ENCODE measurements at places on chromosomes 16 and 17. TPM values are rescaled to one million over a fixed set of nuclear protein-coding genes. Genes with fewer than 3 reads are reported as not detected.

Gene OR3A2
- not detected for total RNA-seq

Gene TEKT1
- total RNA-seq = 2.4 TPM

Gene TMEM11
- 17.7 TPM for total RNA-seq

Gene ACSM5
- total RNA-seq = not detected

Gene TNS4
- total RNA-seq = not detected

Gene DPEP3
- total RNA-seq = 0.14 TPM

Gene CORO1A
- total RNA-seq = 30.5 TPM

DNA sequence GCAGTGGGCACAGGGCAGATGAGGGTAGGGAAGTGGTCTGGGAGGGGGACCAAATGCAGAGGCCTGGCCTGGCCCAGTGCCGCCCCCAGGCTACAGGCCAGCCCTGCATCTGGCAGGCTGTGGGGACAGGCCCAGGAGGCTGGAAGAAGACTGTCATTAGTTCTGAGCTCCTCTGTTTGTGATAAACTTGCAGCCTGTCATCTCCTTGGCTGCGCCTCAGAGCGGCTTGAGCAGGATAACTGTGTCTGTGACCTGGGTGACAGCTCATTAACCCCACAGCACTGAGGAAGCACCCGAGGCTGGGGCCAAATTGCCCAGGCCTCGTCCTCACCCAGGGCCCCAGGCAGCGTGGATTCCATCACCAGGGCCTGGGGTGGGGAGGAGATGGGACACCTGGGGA is 23.9 kb downstream of the ABCC3 start:
- no peak for DNase-seq

DNA sequence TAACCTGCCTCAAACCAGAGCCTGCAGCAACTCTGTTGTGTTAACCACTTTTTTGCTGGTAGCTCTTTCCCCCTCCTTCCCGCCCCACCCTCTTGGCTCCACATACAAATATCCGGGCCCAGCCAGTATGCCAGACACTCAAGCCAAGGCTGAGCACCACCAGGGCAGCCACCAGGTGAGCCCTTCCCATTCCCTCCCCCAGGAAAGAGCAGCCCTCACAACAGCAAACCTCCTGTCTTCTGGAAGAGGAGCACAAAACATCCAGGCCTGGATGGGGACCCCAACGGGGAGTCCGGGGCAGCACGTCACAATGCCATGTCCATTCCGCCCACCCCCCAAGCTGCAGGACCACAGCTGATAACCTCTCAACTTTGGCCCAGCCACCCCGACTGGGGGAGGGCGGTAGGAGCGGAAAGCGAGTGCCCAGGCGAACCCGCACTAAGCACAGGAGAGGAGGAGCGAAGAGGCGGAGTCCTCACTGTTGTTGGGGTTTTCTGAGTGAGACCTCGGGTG is 757 bp downstream of the ORMDL3 start:
- peak; percentile 53 for DNase-seq

GRCh38 chr16:66651474-66651765 is 45.1 kb downstream of the CMTM4 start:
- DNase-seq = no peak

DNA sequence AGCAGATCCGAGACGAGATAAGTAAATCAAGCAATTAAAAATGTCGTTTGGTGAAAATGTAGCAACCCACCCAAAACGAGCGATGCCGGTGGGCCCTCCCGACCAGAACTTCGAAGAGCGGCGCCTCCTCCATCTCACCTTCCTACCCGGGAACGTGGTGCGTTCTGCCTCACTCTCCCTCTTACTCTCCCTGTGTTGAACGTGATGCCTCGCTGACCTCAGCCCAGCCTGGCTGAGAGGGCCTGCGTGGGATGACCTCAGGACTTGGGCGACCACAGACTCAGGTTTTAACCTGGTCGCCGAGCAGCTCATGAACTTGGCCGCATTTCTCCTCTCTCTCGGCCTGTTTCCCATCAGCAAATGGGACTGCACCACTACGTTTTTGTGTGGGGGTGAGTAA is 69.7 kb upstream of the RPL38 start:
- no peak for DNase-seq

DNA sequence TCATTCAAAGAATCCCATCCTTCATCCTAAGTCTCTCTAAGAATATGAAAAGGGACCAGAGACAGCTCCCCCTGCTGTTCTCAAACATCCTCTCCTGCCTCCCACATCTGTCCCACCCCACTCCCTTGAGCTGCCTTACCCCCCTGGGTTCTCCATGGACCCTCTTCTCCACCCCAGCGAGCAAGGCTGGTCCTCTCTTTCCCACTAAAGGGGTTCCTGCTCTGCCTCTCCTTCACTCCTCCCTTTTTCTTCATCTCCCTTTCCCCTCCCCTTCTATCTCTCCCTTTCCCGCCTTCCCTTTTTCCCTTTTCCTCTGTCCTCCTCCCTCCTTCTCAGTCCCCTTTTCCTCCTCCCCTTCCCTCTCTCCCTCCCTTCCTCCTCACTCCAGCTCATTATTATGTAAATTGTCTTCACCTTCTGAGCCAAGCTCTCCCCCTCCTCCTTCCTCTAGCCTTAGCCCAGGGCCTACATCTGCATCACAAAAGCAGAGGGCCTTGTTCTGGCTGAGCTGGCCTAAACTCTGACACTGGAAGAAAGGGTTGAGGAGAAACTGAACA is 90.0 kb downstream of the GNAO1 start:
- DNase-seq = no peak

DNA sequence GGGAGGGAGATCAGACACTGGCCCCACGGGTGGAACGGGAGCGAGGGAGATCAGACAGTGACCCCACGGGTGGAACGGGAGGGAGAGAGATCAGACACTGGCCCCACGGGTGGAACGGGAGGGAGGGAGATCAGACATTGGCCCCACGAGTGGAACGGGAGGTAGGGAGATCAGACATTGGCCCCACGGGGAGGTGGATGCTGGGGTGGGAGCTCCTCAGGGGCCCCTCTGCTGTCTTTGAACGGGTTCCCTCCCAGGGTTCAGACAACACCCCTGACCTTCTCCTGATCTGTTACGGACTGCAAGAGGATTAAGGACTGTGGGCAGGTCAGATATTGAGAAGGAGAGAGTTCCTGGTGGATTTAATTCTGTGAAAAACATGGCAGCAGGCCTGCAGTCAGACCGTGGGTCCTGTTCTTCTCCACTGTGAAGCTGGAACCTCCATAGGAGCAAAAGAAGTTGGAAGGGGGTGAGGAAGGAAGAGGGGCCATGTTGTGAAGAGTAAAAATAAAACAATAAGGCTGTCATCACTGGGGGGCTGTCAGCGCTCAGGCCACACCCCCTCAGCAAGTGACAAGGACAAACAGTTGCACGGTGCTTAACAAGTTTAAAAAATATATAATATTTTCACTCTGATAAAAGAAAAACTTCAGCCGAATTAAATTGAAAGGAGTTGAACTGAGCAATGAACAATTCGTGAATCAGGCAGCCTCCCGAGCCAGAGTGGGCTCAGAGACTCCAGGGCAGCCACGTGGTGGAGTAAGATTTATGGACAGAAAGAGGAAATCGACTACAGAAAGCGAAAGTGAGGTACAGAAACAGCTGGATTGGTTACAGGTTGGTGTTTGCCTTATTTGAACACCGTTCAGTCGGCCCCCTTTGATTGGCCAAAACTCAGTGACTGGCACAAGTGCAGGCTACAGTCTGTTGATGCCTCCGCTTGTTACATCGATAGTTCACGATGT is 348.7 kb upstream of the TNRC6C start:
- DNase-seq = peak; percentile 68

DNA sequence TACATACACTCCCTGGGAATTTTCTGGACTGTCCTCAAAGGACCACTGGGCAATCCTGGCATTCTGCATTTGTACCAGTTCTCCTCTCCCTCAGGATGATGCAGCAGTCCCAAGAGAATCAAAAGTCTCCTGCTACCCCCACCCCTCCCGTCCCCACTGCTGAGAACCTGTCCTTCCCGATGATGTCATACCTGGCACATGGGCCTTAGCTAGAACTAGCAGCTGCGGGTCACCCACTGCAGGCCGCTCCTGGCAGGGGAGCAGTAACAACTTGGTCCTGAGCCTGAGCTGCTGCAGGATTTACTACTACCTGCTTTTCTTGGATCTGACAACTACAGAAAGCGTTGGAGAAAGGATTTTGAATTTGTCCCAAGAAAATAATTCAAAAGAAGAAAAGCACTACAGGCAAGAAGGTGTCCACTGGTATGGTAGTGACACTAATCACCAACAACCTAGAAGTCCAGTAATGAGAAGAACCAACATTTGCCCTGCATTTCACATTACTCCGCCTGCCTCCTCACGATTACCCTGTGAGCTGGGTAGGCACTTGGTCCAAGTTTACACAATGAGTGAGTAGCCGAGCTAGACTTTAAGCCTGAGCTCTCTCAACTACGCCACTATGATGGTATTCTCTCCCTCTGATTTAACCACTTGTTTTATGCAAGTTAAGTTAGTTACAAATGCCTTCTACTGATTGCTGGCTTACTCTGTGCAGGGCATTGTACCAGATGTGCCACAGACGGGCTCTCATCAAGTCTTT is 55.3 kb upstream of the ETV4 start:
- DNase-seq = peak; percentile 71

DNA sequence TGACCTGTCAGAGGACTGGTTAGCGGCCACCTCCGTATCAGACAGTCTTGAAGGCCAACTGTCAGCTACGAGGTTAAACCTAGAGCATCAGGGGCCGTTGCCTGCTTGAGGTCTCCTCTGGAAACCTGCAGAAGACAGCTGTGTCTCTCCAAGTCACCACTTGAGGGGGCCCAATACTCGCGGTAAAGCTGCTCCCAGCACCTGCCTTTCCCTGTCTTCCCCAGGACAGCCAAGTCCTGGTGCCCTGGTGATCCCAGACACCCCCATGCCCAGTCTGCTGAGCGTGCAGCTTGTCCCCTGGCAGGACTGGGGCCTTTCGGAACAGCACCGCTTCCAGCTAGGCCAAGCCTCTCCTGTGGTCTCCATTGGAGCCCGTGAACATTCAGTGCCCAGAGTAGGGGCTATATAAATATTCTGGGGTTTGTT is 80.1 kb downstream of the DNAH17 start:
- DNase-seq = peak; percentile 61

DNA sequence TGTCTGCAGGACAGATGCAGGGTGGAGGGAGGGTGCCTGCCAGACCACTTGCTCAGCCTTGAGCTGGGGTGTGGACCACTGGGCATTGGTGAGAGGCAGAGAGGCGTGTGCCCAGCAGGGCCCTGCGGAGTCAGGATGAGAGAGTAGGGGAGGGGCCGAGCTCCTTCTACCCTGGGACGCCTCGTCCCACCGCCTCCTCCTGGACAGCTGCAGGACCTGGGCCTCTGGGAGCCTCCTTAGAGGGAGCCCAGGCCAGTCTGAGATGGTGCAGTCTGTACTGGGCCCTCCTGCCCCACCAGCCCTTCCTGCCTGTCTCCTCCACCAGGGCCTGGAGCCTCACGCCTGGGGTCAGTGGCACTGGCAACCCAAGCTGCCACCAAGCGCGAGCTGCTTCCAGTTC is 35.9 kb upstream of the ACSF3 start:
- no peak for DNase-seq

DNA sequence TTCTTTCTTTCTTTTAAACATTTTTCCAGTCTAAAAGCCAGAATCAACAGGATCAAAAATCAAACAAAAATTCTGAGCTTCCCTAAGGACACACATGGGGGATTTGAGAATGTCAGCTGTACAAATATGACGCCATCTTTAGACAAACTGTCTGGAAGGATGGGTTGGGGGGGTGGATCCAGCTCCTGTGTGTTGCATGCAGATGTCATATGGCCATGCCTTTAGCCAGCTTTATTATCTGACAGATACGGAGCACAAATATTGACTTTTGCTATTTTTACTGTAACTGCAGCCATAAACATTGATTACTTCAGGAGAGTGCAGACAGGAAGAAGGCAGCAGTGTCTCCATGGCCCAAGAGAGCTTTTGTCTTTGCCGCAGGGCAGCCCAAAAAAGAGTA is 279.4 kb upstream of the ELAC2 start:
- no peak for DNase-seq

- no peak for DNase-seq
These were observed 23.5 kb downstream of the PLCD3 start for GRCh38 chr17:45108595-45109521.

DNA sequence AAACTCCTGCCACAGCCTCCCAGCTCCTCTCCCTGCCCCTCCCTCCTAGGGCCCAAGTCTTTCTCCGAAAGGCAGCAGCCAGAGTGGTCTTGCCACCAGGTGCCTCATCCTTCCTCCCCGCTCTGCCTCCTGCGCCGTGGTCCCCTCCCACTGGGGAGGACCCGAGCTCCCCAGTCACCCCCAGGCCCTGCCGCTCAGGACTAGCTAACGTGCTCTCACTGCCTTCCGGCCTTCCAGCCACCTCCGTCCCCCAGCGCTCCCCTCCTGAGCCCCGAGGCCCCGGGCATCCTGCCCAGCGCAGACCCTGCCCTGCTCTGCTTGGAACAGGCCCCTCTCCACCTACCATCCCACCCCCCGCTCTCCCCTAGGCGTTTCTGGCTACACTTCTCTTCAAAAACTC is 19.4 kb upstream of the COL1A1 start:
- DNase-seq = no peak

- no peak for DNase-seq
These were observed 5.7 kb downstream of the MMP15 start for GRCh38 chr16:58031016-58031800.

DNA sequence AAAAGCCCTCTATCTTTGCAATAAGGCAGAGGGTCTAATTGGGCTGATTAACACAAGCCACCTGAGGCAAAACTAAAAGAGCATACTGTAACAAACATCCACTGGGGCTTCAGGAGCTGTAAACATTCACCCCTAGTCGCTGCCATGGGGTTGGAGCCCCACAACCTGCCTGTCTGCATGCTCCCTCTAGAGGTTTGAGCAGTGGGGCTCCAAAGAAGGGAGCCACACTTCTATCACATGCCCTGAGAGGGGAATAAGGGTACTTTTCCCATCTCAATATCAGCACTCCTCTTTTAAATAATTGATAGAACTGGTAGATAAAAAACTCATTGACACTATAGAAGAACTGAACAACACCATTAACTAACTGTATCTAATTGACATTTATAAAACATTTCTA is 130.1 kb upstream of the COX10 start:
- no peak for DNase-seq

DNA sequence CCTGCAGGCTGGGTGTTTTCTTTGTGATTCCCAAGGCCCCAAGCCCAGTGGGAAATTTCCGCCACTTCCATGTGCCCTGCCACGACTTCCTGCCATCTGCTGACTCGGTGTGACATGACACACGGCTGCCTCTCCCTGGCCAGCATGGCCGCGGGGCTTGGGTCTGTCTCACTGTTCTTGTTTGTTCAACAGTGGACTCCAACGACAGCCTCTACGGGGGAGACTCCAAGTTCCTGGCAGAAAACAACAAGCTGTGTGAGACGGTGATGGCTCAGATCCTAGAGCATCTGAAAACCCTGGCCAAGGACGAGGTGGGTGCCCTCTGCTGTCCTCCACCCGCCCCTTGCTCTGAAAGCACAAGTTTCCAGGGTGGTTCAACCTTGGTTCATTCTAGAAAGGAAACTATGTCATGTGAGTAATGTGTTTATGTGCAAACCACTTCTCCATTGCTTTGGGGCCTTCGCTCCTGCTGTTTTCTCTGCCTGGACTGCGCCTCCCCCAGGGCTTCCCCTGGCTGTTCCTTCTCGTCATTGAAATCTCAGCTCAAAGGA is 26.8 kb downstream of the KNOP1 start:
- DNase-seq = no peak

- DNase-seq = no peak
These were observed 166.2 kb upstream of the RPL38 start for GRCh38 chr17:74037320-74037719.

Measured in uterus (tissue), 4 donors.